ENCODE measurements at places on chromosomes 4 and X.

- no peak for DNase-seq
Observed at GRCh38 chr4:53920116-53920515, 144.3 kb downstream of the CHIC2 start.

GRCh38 chr4:93072292-93072691 is 756.3 kb upstream of the ATOH1 start:
- no peak for DNase-seq

GRCh38 chr4:122099896-122100295 is 52.2 kb upstream of the BLTP1 start:
- no peak for DNase-seq

- DNase-seq = peak; percentile 55
Observed at GRCh38 chr4:40321574-40322275, 13.4 kb upstream of the CHRNA9 start.

- no peak for DNase-seq
Observed at GRCh38 chr4:94516999-94517398, 65.3 kb downstream of the PDLIM5 start.

GRCh38 chr4:127782025-127782274 is 172 bp upstream of the HSPA4L start:
- peak; percentile 72 for DNase-seq

GRCh38 chr4:113293043-113293560 is 243.6 kb downstream of the ANK2 start:
- DNase-seq = no peak

DNA sequence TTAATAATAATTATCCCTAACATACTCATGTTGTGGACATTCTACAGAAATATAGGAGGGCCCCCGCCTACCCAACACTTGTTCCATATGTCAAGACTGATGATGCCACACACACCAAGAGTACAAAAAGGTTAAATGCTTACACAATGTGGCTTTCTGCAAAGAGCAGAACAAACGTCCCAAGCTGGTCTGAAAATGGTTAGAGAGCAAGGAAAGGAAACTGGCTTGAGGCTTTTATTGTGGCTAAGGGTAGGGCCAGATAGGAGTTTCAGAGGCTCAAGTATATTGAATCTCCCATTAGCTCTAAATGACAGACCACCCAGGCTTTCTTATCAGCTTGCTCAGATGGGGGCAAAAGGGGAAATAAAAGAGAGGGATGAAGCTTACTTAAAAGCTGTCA is 134.1 kb upstream of the C1QTNF7 start:
- DNase-seq = no peak

Measured in SJCRH30 (cell line).